T-cell (primary cell): ENCODE measurements at places on chromosomes 16 and 17. TPM values are rescaled to one million over a fixed set of nuclear protein-coding genes. Genes with fewer than 3 reads are reported as not detected.

- no peaks in the 10 kb centered on the region for H3K36me3 ChIP-seq
- no peak overlapping the region for H3K27ac ChIP-seq
- no peak overlapping the region for H3K4me3 ChIP-seq
- H3K4me1 ChIP-seq: no peaks in the 10 kb centered on the region
Measured at GRCh38 chr17:34312080-34312479, 7.2 kb upstream of the CCL8 start.

DNA sequence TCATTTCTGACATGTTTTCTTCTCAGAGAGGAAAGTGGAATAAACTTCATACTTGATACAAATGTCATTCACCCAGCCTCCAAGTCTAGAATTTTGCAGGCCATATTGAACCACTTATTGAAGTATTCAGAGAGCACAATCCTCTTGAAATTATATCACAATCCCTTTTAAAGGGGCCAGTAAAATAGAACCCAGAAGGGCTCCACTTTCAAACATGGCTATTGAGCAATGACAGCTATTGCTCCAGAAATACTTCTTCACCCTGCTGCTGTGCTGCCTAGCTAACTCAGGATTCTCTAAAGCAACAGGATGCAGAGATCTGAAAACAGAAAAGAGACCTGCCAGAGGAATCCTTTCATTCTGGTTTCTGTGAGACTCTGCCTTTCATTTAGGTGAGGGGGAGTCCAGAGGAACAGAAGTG, 275.0 kb upstream of the CDH5 start:
- H3K4me1 ChIP-seq: no peaks in the 10 kb centered on the region
- H3K36me3 ChIP-seq: no peaks in the 10 kb centered on the region
- no peak for DNase-seq
- H3K4me3 ChIP-seq: no peak overlapping the region
- H3K27ac ChIP-seq: no peak overlapping the region
- H3K27me3 ChIP-seq: no peaks in the 10 kb centered on the region

- no peak overlapping the region for H3K27ac ChIP-seq
- H3K27me3 ChIP-seq: peaks cover 2% of the 10 kb centered on the region
- H3K4me1 ChIP-seq: no peaks in the 10 kb centered on the region
- no peak for DNase-seq
Measured at GRCh38 chr17:68658999-68659780, 58.0 kb upstream of the FAM20A start.

- peak overlapping the region; percentile 2 for H3K4me3 ChIP-seq
- DNase-seq: no peak
- no peaks in the 10 kb centered on the region for H3K36me3 ChIP-seq
- H3K27ac ChIP-seq: peak overlapping the region; percentile 44
Measured at GRCh38 chr17:73566905-73567782, 77.1 kb downstream of the SDK2 start.

DNA sequence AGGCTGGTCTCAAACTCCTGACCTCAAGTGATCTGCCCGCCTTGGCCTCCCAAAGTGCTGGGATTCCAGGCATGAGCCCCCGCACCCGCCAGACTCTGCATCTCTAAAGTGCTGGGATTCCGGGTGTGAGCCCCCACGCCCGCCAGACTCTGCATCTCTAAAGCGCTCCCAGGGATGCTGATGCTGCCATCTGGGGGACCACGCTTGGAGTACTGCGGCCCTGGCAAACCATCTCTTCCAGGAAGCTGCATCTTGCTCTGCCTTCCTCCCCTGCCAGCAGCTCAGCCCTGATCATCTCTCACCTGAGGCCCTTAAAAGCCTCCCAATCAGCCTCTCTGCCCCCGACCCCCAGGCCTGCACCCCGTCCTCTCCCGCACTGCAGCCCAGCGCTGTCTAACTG, 4.1 kb downstream of the CEP295NL start:
- H3K27me3 ChIP-seq: peaks cover 26% of the 10 kb centered on the region
- no peaks in the 10 kb centered on the region for H3K4me1 ChIP-seq
- no peak overlapping the region for H3K27ac ChIP-seq
- no peaks in the 10 kb centered on the region for H3K36me3 ChIP-seq
- no peak for DNase-seq

GRCh38 chr16:52212841-52213240, 334.1 kb downstream of the TOX3 start:
- no peaks in the 10 kb centered on the region for H3K36me3 ChIP-seq
- H3K27ac ChIP-seq: no peak overlapping the region
- no peaks in the 10 kb centered on the region for H3K4me1 ChIP-seq
- no peak overlapping the region for H3K4me3 ChIP-seq
- no peak for DNase-seq
- no peaks in the 10 kb centered on the region for H3K27me3 ChIP-seq

DNA sequence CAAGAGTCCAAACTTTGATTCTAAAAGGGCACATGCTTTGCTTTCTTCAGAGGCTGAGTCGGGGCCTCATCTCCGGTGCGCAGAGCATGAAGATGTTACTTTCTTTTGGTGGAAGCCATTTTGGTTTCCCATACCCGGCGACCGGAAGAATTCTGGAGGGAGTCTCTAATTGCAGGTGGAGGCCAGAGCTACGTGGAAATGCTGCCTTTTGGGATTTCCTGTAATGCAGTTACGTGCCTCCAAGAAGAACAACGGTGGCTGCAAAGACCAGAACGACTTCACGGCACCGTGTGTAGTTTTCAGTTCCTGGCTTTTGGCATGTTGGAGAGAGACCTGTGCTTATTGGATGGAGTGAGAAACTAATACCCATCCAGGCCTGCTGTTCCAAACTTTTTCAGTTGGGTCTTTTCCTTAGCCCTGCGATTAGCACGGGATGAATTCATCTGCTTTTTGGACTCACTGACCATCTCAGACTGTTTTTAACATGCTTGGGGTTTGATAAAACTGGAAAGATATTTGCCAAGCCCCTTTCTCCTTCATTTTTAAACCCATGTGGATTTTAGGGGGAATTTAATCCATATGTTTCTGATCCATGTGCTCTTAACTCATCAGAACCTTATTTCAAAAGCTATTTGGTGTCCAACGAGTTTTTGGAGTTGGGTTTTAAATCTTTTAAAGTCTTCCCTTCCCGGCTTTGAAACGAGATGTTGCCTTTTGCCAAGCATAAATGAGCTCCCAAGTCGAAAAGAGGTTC, 19.0 kb downstream of the FOXL1 start:
- no peak overlapping the region for H3K27ac ChIP-seq
- H3K27me3 ChIP-seq: no peaks in the 10 kb centered on the region
- H3K36me3 ChIP-seq: no peaks in the 10 kb centered on the region
- no peak overlapping the region for H3K4me3 ChIP-seq
- H3K4me1 ChIP-seq: no peaks in the 10 kb centered on the region

DNA sequence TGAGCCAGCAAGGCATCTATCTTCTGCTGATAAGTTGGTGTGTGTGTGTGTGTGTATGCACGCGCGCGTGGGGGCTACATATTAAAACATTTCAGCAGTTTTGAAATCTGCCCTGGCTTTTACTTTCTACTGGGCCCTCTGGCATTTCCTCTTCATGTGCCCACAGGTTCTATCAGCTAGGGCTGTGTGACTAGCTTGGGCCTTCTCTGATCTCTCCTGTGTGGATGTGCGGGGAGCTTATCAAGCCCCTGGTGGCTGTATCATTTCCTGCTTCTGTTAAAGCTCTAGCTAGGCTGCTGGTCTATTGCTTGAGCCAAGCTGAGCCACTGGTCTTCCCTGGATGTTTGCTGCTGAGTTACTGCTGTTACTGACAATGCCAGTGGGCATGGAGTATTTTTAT, 132.5 kb downstream of the AATF start:
- no peak overlapping the region for H3K27ac ChIP-seq
- peaks cover 4% of the 10 kb centered on the region for H3K27me3 ChIP-seq
- H3K4me1 ChIP-seq: no peaks in the 10 kb centered on the region
- no peaks in the 10 kb centered on the region for H3K36me3 ChIP-seq

GRCh38 chr17:50303051-50303450, 28.8 kb downstream of the TMEM92 start:
- peaks cover 30% of the 10 kb centered on the region for H3K27me3 ChIP-seq
- H3K36me3 ChIP-seq: no peaks in the 10 kb centered on the region
- no peak overlapping the region for H3K27ac ChIP-seq
- DNase-seq: no peak
- no peak overlapping the region for H3K4me3 ChIP-seq

DNA sequence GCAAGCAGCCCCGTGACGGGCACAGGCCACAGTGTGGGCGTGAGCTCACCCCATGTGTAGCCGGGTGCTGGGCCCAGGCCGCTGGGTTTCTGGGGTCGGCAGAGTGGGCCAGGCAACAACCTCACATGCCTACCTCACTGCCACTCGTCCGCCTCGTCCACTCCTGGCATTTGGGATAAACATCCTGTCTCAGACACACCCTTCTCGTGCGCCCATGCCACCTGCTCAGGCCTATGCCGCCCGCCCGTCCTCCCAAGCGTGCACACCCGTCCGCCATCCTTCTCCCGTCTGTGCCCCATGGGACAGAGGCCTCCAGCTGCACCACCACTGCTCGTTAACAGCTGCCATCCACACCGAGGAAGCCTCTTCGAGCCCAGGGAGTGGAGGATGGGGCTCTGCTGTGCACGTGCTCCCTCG, 64.3 kb downstream of the KLHDC4 start:
- H3K27ac ChIP-seq: no peak overlapping the region
- DNase-seq: no peak
- peaks cover 27% of the 10 kb centered on the region for H3K4me1 ChIP-seq
- H3K27me3 ChIP-seq: no peaks in the 10 kb centered on the region
- peaks cover 5% of the 10 kb centered on the region for H3K36me3 ChIP-seq
- H3K4me3 ChIP-seq: no peak overlapping the region

GRCh38 chr17:40559954-40560591, 5.2 kb downstream of the CCR7 start:
- peak overlapping the region; percentile 75 for H3K4me3 ChIP-seq
- DNase-seq: peak; percentile 70

DNA sequence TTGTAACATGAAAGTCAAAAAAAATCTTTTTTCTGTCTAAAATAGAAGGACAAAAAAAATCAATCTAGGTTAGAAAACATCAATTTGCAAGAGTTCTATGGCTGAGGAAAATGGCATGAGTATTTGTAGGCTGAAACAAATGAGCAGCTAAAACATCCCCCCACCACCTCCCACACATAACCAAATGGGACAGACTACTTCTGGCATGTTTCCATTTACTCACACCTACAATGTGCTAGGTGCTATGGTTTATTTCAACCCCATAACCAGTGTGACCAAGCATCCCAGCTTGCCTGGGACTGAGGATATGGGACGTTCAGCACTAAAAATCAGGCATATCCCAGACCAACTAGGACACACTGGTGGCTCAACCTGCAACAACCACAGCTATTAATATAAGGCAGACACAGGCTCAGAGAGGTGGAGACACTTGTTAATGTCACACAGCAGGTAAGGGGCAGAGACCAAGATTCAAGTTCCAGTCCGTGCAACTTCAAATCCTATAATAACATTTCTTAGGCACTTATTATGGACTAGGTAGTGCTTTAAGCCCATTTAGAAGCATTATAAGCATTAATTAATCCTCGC, 96.0 kb downstream of the XYLT1 start:
- no peaks in the 10 kb centered on the region for H3K27me3 ChIP-seq
- no peak overlapping the region for H3K27ac ChIP-seq
- no peak for DNase-seq

DNA sequence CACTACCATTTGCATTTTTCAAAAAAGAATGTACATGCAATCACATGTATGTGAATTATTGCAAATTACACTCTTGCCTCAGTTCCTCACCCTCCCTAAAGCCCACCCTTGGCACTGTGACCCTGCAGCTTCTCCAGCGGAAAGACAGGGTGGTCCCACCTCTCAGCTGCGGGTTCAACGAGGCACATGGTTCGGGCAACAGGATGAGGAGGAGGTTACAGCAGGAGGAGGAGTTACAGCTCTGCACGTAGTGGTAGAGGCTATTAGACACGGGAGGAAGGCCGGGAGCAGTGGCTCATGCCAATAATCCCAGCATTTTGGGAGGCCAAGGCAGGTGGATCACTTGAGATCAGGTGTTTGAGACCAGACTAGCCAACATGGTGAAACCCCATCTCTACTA, 5.2 kb downstream of the C16orf95 start:
- no peak overlapping the region for H3K27ac ChIP-seq
- DNase-seq: no peak
- H3K4me3 ChIP-seq: no peak overlapping the region
- H3K27me3 ChIP-seq: no peaks in the 10 kb centered on the region
- no peaks in the 10 kb centered on the region for H3K4me1 ChIP-seq
- no peaks in the 10 kb centered on the region for H3K36me3 ChIP-seq

- H3K27me3 ChIP-seq: peaks cover 14% of the 10 kb centered on the region
- H3K4me1 ChIP-seq: no peaks in the 10 kb centered on the region
- no peak overlapping the region for H3K4me3 ChIP-seq
- H3K36me3 ChIP-seq: no peaks in the 10 kb centered on the region
Measured at GRCh38 chr16:54334208-54334607, 47.6 kb upstream of the IRX3 start.

DNA sequence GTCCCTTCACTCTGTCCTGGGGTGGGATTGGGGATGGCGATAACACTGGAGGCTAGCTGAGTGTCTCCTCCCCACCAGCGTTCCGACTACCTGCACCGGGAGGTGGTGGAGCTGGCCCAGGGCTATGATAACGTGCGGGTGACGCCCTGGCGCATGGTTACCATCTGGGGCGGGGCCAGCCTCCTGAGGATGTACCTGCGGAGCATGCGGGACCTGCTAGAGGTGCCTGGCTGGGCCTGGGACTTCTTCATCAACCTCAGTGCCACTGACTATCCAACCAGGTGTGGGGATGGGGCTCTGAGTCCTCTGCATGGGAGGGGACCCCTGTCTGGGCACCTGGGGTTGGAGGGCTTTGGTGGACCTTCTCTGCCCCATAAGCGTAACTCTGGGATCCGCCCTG, 8.8 kb downstream of the XYLT2 start:
- no peaks in the 10 kb centered on the region for H3K4me1 ChIP-seq
- peaks cover 31% of the 10 kb centered on the region for H3K36me3 ChIP-seq
- no peak for DNase-seq
- H3K27me3 ChIP-seq: no peaks in the 10 kb centered on the region
- H3K27ac ChIP-seq: no peak overlapping the region

GRCh38 chr16:57500578-57501111, 14.4 kb upstream of the DOK4 start:
- no peak for DNase-seq
- H3K36me3 ChIP-seq: no peaks in the 10 kb centered on the region
- peaks cover 17% of the 10 kb centered on the region for H3K27me3 ChIP-seq
- no peak overlapping the region for H3K27ac ChIP-seq
- no peak overlapping the region for H3K4me3 ChIP-seq
- H3K4me1 ChIP-seq: peaks cover 3% of the 10 kb centered on the region

DNA sequence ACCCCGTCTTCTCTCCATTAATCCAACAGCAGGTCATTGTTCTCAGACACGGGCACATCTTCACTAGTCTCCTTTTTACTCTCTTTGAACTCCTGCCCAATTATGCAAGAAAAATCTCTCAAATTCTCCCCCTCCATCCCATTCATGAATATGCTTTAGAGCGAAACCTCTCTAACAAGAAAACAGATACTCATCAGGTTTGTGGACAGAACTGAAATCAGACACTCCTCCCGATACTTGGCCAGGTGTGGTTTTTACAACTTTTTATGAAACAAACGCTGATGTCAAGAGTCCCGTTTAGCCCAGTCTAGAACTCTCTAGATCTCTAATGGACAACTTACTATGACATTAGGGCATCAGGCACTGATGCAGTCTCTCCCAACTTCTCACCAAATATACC, 40.9 kb downstream of the PIK3R5 start:
- H3K27ac ChIP-seq: no peak overlapping the region
- H3K36me3 ChIP-seq: peaks cover 25% of the 10 kb centered on the region
- no peaks in the 10 kb centered on the region for H3K27me3 ChIP-seq

- no peaks in the 10 kb centered on the region for H3K27me3 ChIP-seq
- no peaks in the 10 kb centered on the region for H3K4me1 ChIP-seq
- H3K36me3 ChIP-seq: no peaks in the 10 kb centered on the region
- no peak overlapping the region for H3K27ac ChIP-seq
Measured at GRCh38 chr16:56116577-56116964, 74.7 kb upstream of the GNAO1 start.

TMC5 gene
- total RNA-seq: not detected

OTOA gene
- not detected for total RNA-seq

CLEC10A gene
- total RNA-seq: not detected

MAF gene
- 31.0 TPM for total RNA-seq

SLC5A10 gene
- total RNA-seq: not detected

VTN gene
- total RNA-seq: 1.9 TPM

CNTNAP4 gene
- total RNA-seq: not detected

TVP23A gene
- total RNA-seq: not detected

TAC4 gene
- total RNA-seq: not detected
